ENCODE measurements at places on chromosomes 3 and 15.

GRCh38 chr3:9316881-9317361 is 45.9 kb upstream of the THUMPD3 start:
- no peak for DNase-seq

DNA sequence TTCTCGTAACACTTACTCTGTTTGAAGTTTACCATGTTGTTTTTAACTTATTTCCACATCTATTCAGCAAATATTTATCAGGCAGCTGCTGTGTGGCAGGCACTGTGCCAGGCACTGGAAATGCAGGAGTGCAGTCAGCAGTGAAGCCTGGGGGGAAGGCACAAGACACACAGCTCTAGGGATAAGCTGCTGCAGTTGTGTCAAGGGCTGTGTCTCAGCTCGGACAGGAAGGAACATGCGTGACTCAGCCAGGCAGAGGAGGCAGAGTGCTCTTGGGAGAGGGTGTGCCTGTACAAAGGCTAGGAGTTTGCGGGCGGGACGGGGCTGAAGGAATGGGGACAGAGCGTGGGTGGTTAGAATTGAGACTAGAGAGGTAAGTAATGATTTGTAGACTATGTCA is 24.7 kb downstream of the LYSMD4 start:
- no peak for DNase-seq

DNA sequence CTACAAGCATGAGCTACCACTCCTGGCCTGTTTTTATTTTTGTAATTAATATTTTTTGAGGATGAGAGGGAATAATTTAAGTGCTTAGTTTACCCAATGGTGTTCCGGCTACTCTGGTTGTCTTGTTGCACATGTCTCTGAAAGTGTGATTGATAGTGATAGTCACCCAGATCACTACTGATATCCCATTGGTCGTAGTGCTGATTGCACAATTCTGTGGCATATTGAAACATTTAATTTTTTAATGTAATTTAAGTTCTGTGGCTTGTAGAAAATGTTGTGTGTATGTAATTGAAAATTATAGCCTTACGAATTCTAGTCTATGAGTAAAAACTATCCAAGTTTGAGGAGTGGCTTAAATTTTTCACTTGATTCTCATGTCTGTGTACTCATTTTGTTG is 11.9 kb downstream of the ARIH2 start:
- DNase-seq, result no peak

DNA sequence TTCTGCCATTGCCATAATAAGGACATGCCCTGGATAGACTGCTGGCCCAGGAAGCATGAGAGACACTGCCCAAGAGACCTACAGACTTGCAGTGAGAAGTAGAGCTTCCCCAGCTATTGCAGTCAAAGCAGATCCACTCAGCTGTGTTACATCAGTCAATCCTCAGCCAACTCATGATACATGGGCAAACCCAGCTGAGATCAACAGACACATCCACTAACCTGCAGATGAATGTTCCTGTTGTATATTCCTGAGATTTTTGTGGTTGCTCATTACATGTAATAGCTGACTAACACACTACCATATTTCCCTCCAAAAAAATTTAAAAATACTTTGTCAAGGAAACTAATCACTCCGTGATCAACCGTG is 68.6 kb downstream of the DCLK3 start:
- no peak for DNase-seq

GRCh38 chr15:39948817-39949216 is 14.9 kb downstream of the EIF2AK4 start:
- no peak for DNase-seq

GRCh38 chr3:123679712-123680386 is 95.0 kb upstream of the HACD2 start:
- DNase-seq, result no peak

GRCh38 chr3:42174679-42175385 is 83.7 kb downstream of the TRAK1 start:
- DNase-seq, result no peak

DNA sequence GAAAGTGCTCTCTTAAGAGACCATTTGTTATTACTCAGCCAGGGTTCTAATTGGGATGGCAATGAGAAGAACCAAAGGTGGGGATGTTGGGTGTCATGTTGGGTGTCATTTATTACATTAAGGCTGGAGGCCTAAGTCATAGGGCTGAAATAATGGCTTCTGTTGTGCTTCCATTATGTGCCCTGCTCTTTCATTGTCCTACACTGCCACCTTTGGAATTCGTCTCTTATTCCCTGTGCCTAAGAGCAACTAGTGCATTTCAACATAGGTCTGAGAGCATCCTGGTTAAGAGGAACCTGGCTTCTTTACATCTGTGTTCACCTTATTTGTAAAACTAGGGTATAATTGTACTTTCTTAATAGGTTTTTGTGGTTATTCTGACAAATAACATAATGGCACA is 32.2 kb downstream of the RIOX2 start:
- no peak for DNase-seq

- no peak for DNase-seq
Measured at GRCh38 chr3:117477214-117477755, 767.7 kb downstream of the TUSC7 start.

- no peak for DNase-seq
Measured at GRCh38 chr15:71115567-71116351, 488 bp downstream of the THSD4 start.

- no peak for DNase-seq
Measured at GRCh38 chr3:24985668-24986067, 442.4 kb upstream of the RARB start.

GRCh38 chr3:72997421-72997961 is 880 bp downstream of the PPP4R2 start:
- no peak for DNase-seq
